ENCODE measurements at places on chromosomes 11 and 22. TPM values are rescaled to one million over a fixed set of nuclear protein-coding genes. Genes with fewer than 3 reads are reported as not detected.
A peak's percentile ranks its signal among the peaks of the same experiment; 100 is the strongest.

VSIG2 gene
- not detected for total RNA-seq

CARD10 gene
- 0.16 TPM for total RNA-seq

ZNF70 gene
- 2.9 TPM for total RNA-seq

AQP11 gene
- 0.82 TPM for total RNA-seq

CARD16 gene
- total RNA-seq, result 92.0 TPM

FAM227A gene
- 0.40 TPM for total RNA-seq

CABP4 gene
- 3.4 TPM for total RNA-seq

DNA sequence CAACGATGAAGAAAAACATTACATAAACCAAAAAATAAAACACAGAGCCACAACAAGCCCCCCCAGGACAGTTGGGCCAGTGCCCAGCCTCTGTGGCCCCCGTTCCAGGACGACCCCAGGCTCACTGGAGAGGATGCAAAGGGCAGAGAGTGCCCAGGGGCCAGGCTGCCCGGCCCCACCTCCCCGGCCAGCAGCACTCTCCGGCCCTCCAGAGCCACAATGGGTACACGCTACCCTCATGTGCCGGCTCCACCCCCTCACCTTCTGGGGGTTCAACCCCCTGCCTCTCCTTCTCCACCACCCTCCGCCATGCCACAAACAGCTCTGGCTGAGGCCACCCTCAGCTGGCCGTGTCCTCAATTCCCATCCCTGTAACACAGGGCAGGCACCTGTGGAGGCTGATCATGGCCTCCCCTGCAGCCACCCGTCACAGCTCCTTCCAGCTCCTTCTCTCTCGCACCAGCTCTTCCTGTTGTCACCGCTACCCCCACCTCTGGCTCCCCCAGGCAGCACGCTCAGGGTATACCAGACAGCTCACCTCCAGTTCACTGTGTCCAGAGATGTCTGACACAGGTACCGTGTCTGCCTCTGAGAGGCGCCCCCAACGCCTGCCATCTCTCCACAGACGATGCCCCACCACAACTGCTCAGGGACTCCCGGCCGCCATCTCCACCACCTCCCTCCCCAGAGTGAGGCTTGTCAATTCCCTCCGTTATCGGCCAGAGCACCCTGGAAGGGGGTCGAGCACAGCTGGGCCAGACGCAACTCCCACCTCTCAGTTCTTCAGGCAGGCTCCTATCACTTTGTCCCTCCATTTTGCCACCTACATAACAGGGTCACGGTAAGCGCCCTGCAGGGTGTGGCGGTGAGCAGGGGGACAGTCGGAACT is 30.8 kb upstream of the MOB2 start:
- DNase-seq, result no peak

DNA sequence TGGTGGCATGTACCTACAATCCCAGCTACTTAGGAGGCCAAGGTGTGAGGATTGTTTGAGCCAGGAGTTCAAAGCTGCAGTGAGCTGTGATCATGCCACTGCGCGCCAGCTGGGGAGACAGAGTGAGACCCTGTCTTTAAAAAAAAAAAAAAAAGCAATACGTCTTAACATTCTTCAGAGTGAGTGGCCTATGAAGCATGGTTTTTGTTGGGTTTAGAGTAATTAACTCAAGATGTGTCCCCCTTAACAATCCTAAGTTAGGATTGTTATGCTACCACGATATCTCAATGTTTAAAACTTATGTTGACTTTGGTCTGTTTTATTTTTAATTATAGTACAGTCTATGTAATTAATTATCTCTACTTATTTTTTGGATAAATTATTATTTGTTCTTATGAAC is 156.1 kb downstream of the HIPK3 start:
- DNase-seq, result no peak

- no peak for DNase-seq
Measured at GRCh38 chr11:380491-380890, 11.2 kb downstream of the B4GALNT4 start.

DNA sequence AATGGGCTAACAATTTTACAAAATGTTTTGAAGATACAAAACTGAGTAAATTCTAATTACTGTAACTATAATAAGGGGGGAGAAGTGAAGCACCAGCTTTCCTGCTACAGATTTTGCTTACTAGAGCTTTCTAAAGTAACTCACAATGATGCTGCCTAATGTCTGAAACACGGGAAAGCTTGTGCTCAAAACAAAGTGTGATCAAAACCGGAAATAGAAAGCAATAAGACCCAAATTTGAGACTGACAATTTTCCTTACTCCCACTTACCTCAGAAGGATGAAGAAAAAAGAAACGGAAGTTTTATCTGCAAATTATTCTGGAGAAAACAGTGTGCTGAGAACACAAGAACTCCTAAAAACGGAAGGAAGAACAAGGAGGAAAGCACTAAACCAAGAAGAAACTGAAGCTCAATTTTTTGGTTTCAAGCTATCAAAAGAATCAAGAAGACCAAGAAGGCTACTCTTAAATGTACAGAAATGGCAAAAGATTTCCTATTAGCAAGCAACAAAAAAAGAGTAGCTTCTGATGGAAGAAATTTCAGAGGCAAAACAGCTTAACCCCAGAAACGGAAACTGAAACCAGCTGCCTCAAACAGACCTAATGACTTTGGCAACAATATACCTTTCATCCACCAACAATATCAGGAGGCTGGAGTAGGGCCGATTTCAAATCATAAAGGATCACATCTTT is 33.4 kb downstream of the AMBRA1 start:
- DNase-seq, result peak; percentile 56

- DNase-seq, result no peak
Measured at GRCh38 chr11:123562158-123562557, 92.3 kb downstream of the SCN3B start.

DNA sequence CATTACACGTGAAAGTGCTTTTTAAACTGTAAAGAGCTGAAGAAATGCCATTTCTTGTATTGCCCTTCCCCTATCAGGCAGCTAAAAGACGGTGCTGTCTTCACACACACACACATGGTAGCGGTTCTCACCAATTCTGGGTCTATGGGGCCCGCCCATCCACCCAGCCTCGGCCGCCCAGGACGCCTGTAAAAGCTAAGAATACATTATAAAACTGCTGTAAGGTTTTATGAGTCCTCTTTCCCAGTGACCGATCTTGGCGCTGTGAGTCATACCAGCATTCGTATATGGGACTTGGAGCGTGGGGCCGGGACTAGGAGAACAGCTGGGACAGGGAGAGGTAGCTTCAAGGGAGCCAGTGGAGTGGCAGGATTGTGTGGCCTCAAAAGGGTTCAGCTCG is 149.7 kb upstream of the CADM1 start:
- no peak for DNase-seq

DNA sequence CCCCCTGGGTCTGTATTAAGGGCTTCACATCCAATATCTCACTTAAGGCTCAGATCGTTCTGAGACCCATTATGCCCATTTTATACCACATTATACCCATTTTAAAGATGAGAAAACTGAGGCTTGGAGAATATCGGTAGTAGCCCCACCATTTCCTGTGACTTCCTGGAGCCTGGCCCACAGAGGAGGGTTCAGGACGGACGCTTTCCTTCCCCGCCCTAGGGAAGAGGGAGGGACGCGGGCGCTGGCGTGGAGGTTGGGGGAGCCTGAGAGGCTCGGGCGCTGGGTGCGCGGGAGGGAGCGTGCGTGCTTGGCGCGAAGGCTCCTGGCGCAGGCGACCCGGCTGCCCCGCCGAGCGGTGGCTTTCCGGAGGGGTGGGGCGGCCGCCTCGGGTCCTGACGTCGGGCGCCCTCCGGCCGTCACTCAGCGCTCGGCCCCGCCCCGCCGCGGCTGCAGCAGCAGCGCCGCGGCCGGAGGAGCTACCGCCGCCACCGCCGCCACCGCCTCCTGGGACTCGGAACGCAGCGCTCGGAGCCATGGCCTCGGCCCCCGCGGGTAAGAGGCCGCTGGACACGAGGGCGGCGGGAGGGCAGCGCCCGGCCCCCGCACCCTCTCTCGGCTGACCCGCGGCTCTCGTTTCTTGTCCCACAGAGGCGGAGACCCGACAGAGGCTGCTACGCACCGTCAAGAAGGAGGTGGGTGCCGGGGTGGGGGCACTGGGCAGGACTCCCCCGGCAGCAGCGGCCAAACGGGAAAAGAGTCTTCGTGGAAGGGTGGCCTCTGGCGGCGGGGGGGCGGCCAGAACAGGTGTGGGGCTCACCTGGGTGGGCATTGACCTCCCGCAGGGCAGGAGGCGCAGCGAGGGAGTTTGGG is at the start of gene SGSM1:
Gene SGSM1, plus strand, starts transcription at position 422 of the 873 bp plus-strand sequence. Its CDS starts 115 bp downstream, at position 537.
- DNase-seq, result peak; percentile 83

DNA sequence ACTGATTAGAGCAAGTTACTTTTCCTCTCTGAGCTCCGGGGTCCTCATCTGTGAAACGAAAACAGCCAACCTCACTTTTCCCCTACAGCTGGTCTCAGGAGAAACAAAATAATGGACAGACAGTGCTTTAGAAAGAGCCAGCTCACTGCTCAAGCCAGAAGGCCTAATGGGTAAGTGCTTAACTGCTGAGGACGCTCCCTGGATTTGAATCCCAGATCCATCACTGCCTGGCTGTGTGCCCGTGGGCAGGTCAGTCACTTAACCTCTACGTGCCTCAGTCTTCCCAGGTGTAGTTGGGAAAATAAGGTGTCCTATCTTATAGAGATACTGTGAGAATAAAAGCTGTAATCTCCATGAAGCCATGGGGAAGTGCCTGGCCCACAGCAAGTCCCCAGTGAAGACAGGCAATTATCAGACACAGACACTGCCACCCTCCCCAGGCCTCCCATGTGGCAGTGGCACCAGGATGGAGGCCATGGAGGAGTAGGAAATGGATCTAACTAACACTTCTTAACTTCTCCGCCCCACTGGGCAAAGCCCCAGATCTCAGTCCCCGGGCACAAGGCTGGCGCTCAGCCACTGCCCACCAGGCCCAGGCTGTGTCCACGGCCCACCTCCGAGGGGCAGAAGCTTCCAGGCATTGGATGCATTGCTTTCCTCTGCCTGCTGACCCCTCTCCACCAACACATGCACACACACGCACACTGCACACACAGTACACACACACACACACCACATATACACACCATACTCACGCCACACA is 9.2 kb downstream of the TP53I11 start:
- no peak for DNase-seq

DNA sequence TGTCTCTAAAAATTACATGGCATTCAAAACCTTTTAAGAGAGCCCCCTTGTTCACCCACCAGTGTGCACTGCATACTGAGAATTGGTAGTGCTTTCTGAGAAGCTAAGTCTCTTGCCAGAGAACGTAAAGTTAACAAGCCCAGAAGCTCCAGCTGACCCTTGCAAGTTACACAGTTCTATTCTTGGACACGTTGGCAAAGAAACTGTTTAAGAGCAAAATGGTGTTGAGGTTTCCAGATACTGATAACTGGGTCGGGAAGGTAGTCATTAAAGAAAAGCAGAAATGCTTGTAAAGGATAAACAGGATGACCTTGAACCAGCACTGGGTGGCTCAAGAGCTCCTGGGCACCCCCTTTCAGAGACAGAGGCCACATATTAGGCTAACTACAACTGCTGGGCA is 284.8 kb downstream of the CADM1 start:
- DNase-seq, result no peak

- no peak for DNase-seq
Measured at GRCh38 chr11:17807034-17807433, 72.5 kb downstream of the KCNC1 start.

Data from activated CD8-positive, alpha-beta memory T cell treated with anti-CD3 and anti-CD28 coated beads, Interleukin-2, amount 10 ng/mL, durations not matched to agents 7 days and 5 days (primary cell).